Activated CD8-positive, alpha-beta memory T cell treated with anti-CD3 and anti-CD28 coated beads for 1 hour (primary cell): ENCODE measurements at places on chromosomes 5 and 9.

- no peak for DNase-seq
Observed at GRCh38 chr9:74205056-74205455, 292.1 kb upstream of the RORB start.

DNA sequence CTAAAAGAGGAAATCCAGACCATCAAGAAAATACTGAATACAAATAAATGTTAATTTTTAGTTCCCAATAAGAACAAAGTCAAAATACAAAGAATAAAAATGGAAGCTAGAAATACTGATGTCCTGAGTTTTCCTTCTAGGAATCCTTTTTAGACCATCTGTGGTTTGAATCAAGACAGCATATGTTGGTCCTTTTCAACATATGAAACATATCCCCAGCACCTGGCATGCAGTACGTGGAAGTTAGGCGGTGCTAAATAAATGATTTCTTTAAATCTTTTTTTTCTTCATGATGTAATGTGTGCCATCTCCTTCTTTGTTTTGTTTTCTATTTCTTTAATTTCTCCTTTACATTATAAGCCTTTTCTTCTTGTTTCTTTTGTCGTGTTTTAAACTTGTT, 34.0 kb downstream of the KIAA1958 start:
- DNase-seq = no peak

GRCh38 chr9:75190762-75191161, 102.4 kb downstream of the OSTF1 start:
- DNase-seq = no peak

DNA sequence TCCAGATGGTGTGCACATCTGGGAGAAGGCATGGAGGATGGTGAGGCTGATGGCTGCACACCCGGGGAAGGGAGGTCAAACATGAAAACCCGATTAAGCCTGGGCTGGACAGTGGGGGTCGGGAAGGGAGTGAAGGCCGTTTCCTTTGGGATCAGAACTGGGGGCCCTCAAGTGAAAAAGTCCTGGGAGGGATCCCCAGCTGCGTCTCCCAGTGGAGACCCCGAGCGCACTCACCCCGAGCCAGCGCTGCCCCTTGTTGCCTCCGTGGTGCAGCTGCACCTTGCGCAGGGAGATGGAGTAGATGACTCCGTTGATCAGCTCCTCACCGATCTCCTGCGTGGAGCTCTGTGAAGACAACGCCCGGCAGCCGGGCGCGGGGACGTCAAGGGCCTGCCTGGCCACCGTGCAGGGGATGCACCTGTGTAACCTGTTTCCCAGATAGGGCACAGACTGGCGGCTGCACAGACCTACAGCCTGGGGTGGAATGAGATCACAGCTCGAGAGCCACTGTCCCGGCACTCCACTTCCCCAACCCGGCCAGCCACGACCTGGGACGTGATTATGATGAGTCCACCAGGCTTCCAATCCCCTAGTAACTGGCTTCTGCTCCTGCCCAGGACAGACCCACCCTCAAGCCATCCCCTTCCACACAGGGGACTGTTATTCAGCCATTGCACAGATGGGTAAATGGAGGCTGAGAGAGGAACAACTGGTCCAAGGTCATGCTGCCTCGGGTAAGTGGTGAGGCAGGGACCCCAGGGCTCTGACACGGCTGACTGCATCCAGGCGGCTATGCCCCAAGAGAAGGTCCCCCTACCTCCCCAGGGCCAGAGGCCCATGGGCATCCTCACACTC, 9.0 kb downstream of the RALGDS start:
- DNase-seq = no peak
